ENCODE measurements at places on chromosomes 2 and 18.

GRCh38 chr18:76389716-76390115 is 105.3 kb downstream of the ZNF516 start:
- no peaks in the 10 kb centered on the region for H3K36me3 ChIP-seq
- H3K27ac ChIP-seq = no peak overlapping the region
- H3K27me3 ChIP-seq = no peaks in the 10 kb centered on the region
- no peaks in the 10 kb centered on the region for H3K4me1 ChIP-seq
- H3K4me3 ChIP-seq = no peak overlapping the region
- DNase-seq = no peak

GRCh38 chr2:64770137-64770780 is 116.5 kb upstream of the SERTAD2 start:
- DNase-seq = no peak
- H3K27ac ChIP-seq = no peak overlapping the region
- no peaks in the 10 kb centered on the region for H3K4me1 ChIP-seq
- no peak overlapping the region for H3K4me3 ChIP-seq
- H3K27me3 ChIP-seq = no peaks in the 10 kb centered on the region

- no peak for DNase-seq
- H3K27ac ChIP-seq = no peak overlapping the region
- H3K4me1 ChIP-seq = no peaks in the 10 kb centered on the region
- no peaks in the 10 kb centered on the region for H3K27me3 ChIP-seq
These were observed 60.6 kb downstream of the SCN1A start for GRCh38 chr2:166067229-166067628.

DNA sequence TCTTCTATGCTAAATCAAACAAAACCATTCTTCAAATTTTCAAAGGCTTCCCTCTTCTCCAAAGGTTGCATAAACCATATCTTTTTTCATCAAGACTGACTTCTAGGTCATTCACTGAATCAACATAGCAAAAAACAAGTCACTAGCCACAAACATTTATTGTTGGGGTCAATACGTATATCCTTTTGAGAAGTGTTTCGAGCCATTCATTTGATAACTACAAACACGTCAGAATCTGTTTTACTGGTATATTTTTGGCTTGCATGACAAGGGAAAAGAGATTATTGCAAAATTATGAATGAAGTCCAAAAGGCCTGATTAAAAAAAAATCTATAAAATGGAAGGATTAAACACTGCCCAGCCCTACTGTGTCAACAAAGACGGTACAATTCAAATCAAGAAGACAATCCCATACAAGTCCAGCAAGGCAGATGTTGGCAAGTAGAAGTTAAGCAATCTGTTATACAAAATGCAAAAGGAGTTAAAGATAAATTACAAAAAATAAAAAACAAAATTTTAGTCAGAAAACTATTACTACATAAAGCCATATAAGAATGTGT is 222.4 kb downstream of the SRBD1 start:
- no peak overlapping the region for H3K27ac ChIP-seq
- DNase-seq = no peak
- no peak overlapping the region for H3K4me3 ChIP-seq
- H3K4me1 ChIP-seq = no peaks in the 10 kb centered on the region

- no peak for DNase-seq
- H3K4me3 ChIP-seq = no peak overlapping the region
- H3K27me3 ChIP-seq = no peaks in the 10 kb centered on the region
- H3K36me3 ChIP-seq = no peaks in the 10 kb centered on the region
These were observed 386.6 kb upstream of the SPRED2 start for GRCh38 chr2:65818873-65819451.

GRCh38 chr18:49510393-49511115 is 23.5 kb upstream of the C18orf32 start:
- H3K4me3 ChIP-seq = no peak overlapping the region
- H3K27ac ChIP-seq = no peak overlapping the region
- no peaks in the 10 kb centered on the region for H3K27me3 ChIP-seq

- no peaks in the 10 kb centered on the region for H3K4me1 ChIP-seq
- no peak overlapping the region for H3K27ac ChIP-seq
- H3K27me3 ChIP-seq = no peaks in the 10 kb centered on the region
- DNase-seq = no peak
These were observed 836.5 kb upstream of the ID2 start for GRCh38 chr2:7845332-7845731.

DNA sequence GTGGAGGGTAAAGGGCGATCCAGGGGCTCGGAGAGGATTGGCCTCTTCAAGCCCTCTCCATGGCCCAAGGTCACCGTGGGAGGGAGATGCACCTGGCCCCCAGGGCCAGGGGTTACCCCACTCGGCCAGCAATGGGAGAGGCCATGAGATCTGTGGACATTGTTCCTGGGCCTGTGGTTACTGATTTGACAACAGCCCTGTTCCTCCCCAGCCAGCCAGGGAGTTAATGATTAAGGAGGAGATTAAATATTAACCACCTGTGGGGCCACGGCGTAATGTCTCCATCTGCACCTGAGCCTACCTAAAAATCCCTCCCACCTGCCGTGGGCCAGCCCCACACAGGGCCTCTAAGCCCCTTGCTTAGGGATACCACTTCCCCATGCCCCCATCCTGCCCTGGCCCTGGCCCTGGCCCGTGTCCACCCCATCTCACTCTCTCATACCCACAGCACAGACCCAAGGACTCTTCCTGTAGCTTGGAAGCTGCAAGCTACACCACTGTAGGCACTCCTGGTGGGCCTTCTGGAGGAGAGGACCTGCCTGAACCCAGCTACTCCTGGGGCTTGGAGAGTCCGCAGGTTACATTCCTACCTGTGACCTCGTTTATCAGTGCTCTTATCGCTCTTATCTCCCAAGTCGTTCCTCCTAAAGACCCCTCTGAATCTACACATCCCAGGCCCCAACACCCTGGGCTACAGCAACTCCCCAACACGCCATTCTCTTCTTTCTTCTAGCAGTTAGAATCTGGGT is 32.1 kb downstream of the ZFP36L2 start:
- no peaks in the 10 kb centered on the region for H3K4me1 ChIP-seq
- H3K36me3 ChIP-seq = no peaks in the 10 kb centered on the region
- no peaks in the 10 kb centered on the region for H3K27me3 ChIP-seq
- H3K4me3 ChIP-seq = no peak overlapping the region
- no peak for DNase-seq

DNA sequence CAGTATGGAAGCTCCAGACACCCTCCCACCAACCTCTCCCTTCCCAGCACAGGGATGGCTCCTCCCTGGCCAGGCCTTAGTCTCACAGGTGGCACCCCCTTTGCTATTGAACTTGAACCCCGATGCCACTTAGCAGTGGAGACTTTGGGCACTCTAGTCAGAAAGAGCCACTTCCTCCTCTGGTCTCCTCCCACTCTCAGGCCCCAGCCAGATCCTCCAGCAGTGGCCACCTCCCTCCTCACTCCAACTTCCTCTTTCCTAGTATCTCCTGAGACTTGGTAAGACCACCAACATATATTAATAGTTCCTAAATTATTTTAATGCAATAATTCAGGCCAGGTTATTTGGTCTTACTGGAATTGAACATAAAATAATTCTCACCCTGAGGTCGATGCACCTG is 437.2 kb upstream of the ID2 start:
- DNase-seq = no peak
- no peak overlapping the region for H3K27ac ChIP-seq
- H3K27me3 ChIP-seq = no peaks in the 10 kb centered on the region
- H3K36me3 ChIP-seq = no peaks in the 10 kb centered on the region
- H3K4me1 ChIP-seq = peaks cover 3% of the 10 kb centered on the region

DNA sequence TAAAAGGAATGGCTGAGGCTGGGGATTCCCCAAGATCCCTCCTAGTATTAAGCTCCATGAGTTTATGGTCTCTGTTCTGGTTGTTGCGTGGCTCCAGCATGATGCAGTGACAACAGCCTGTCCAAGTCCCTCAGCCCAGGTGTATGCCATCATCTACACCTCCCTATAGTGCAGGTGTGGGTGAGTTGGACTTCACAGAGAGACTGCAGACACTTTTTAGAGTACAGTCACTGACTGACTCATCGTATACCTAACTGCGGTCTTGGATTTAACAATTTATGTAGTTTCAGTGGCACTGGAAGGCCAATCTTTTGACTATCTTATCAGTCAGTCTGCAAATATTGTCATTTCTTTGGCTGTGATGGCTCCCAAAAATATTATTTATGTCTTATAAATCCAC is 415.0 kb downstream of the TMX3 start:
- H3K4me3 ChIP-seq = no peak overlapping the region
- no peak overlapping the region for H3K27ac ChIP-seq
- no peaks in the 10 kb centered on the region for H3K4me1 ChIP-seq
- H3K36me3 ChIP-seq = no peaks in the 10 kb centered on the region
- no peaks in the 10 kb centered on the region for H3K27me3 ChIP-seq

- DNase-seq = no peak
- H3K36me3 ChIP-seq = no peaks in the 10 kb centered on the region
- no peaks in the 10 kb centered on the region for H3K4me1 ChIP-seq
- no peaks in the 10 kb centered on the region for H3K27me3 ChIP-seq
These were observed 4.3 kb upstream of the GATA6 start for GRCh38 chr18:22165049-22165602.

- no peak overlapping the region for H3K4me3 ChIP-seq
- no peaks in the 10 kb centered on the region for H3K27me3 ChIP-seq
- H3K27ac ChIP-seq = no peak overlapping the region
These were observed 191.4 kb downstream of the SPP2 start for GRCh38 chr2:234241656-234242458.

- no peak for DNase-seq
- no peak overlapping the region for H3K4me3 ChIP-seq
- no peaks in the 10 kb centered on the region for H3K4me1 ChIP-seq
- no peak overlapping the region for H3K27ac ChIP-seq
These were observed 62.5 kb downstream of the USP40 start for GRCh38 chr2:233503947-233504637.

DNA sequence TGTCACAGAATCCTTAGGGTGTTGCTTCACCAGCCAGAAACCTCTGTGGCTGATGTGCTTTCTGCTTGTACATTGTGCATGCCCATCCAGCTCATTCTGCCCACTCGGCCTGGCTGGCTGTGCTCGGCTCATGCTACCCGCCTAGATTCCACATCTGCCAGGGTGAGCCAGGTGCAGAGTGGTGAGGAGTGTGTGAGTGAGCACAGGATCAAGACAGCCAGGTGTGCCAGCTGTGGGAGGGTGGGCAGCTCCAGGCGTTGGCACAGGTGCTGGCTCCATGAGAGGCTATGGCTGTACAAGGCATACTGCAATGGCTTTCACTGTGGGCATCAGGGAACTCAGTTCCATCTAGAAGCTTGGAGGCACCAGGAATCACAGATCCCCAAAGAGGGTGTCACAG is 1321.8 kb upstream of the CRIM1 start:
- no peak overlapping the region for H3K27ac ChIP-seq
- no peak overlapping the region for H3K4me3 ChIP-seq
- no peaks in the 10 kb centered on the region for H3K36me3 ChIP-seq
- no peaks in the 10 kb centered on the region for H3K4me1 ChIP-seq
- DNase-seq = peak; percentile 56

- no peaks in the 10 kb centered on the region for H3K27me3 ChIP-seq
- no peak overlapping the region for H3K27ac ChIP-seq
- H3K4me3 ChIP-seq = no peak overlapping the region
- no peaks in the 10 kb centered on the region for H3K36me3 ChIP-seq
- H3K4me1 ChIP-seq = no peaks in the 10 kb centered on the region
These were observed 282.8 kb upstream of the ATP5MC3 start for GRCh38 chr2:175464311-175464670.

DNA sequence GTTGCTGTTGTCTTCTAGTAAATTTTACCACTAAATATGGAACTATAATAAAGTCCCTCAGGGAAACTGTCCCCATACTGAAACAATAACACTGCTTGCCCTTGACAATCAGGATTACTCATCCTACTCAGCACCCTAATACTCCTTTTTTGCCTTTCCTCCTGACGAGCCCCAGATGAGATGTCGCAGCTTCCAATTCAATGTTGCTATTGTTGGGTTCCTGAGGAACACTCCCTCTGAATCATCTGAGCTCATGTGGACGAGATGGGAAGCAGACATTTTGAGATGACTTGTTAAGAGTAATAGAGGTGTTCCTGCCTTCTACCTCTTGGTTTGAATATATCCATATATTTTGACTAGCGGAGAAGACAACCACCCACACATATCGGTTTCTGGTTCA is 187.8 kb upstream of the FAM98A start:
- H3K36me3 ChIP-seq = no peaks in the 10 kb centered on the region
- no peak overlapping the region for H3K27ac ChIP-seq
- no peaks in the 10 kb centered on the region for H3K27me3 ChIP-seq
- H3K4me1 ChIP-seq = no peaks in the 10 kb centered on the region

DNA sequence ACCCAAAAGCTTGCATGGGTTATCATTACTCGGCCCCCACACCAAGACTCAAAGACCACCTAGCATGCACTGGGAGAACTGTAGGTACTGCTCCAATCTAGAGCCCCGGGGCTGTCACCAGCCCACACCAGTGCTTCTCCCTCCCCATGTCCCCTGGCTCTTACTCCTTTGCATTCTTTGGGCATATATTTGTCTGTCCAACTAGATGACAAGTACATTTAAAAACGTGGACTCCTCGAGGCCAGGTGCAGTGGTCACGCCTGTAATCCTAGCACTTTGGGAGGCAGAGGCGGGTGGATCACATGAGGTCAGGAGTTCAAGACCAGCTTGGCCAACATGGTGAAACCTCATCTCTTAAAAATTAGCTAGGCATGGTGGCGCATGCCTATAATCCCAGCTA is 7.8 kb downstream of the AFG3L2 start:
- no peak for DNase-seq
- H3K27me3 ChIP-seq = no peaks in the 10 kb centered on the region
- no peak overlapping the region for H3K27ac ChIP-seq

- no peaks in the 10 kb centered on the region for H3K36me3 ChIP-seq
- no peaks in the 10 kb centered on the region for H3K4me1 ChIP-seq
- H3K27me3 ChIP-seq = no peaks in the 10 kb centered on the region
- no peak overlapping the region for H3K4me3 ChIP-seq
- no peak for DNase-seq
These were observed 26.8 kb downstream of the RUFY4 start for GRCh38 chr2:218095853-218096252.

DNA sequence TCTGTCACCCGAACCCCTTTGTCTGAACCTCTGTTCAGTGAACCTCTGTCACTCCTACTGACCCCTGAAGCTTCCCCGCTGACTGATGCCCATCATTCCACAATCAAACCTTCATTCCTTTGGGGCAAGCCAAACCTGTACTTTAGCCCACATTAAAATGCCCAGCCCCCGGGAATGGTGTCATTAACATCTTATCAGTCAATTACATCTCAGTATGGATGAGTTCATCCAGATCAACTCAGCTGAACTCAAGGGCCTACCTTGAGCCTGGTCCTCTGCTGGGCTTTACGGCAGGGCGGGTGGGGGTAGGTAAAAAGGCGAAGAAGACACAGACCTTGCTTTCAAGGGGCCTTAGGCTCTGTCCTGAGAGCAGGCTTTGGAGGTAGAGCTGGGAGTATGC is 154.4 kb upstream of the SMAD2 start:
- no peak overlapping the region for H3K4me3 ChIP-seq
- H3K36me3 ChIP-seq = no peaks in the 10 kb centered on the region
- no peaks in the 10 kb centered on the region for H3K4me1 ChIP-seq
- no peak for DNase-seq
- no peaks in the 10 kb centered on the region for H3K27me3 ChIP-seq

GRCh38 chr2:240998995-240999791 is 775 bp downstream of the SNED1 start:
- peak overlapping the region; percentile 62 for H3K27ac ChIP-seq
- no peaks in the 10 kb centered on the region for H3K36me3 ChIP-seq
- peak; percentile 84 for DNase-seq
- H3K4me1 ChIP-seq = no peaks in the 10 kb centered on the region
- peak overlapping the region; percentile 83 for H3K4me3 ChIP-seq

GRCh38 chr2:57542081-57542480 is 504.5 kb upstream of the VRK2 start:
- H3K4me3 ChIP-seq = no peak overlapping the region
- no peak overlapping the region for H3K27ac ChIP-seq
- H3K27me3 ChIP-seq = no peaks in the 10 kb centered on the region
- no peaks in the 10 kb centered on the region for H3K4me1 ChIP-seq
- no peak for DNase-seq

GRCh38 chr2:186827862-186828492 is 21.0 kb downstream of the ZSWIM2 start:
- no peaks in the 10 kb centered on the region for H3K36me3 ChIP-seq
- DNase-seq = no peak
- H3K27me3 ChIP-seq = no peaks in the 10 kb centered on the region
- no peaks in the 10 kb centered on the region for H3K4me1 ChIP-seq
